ENCODE measurements at places on chromosomes 2 and 18. TPM values are rescaled to one million over a fixed set of nuclear protein-coding genes. Genes with fewer than 3 reads are reported as not detected.

DNA sequence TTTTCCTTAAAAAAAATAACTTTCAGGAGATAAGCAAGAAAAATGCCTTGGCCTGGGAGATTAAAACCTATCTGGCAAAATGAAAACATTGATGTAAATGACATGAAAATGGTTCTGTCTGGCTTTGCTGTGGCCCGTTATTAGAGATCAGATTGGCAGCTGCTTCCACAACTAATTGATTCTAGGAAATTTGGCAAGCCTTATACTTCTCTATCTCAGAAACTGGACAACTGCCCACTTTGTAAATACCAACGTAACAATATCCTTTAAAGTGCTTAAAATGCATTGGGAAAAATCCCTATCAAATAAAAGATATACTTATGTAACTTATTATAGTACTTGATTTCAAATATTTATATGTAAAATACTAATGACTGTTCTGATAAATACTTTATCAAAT is 14.2 kb upstream of the SKA1 start:
- DNase-seq, result peak; percentile 18

DNA sequence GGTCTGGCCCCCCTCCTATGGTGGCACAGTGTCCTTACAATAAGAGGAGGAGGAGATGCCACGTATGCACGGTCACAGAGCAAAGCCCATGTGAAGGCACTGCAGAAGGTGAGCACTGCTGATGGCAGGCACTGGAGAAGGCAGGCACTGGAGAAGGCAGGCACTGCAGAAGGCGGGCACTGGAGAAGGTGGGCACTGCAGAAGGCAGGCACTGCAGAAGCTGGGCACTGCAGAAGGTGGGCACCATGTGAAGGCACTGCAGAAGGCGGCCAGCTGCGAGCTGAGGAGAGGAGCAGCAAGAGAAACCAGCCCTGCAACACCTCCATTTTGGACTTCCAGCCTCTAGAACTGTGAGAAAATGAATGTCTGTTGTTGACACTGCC is 46.3 kb downstream of the MEX3C start:
- no peak for DNase-seq

DNA sequence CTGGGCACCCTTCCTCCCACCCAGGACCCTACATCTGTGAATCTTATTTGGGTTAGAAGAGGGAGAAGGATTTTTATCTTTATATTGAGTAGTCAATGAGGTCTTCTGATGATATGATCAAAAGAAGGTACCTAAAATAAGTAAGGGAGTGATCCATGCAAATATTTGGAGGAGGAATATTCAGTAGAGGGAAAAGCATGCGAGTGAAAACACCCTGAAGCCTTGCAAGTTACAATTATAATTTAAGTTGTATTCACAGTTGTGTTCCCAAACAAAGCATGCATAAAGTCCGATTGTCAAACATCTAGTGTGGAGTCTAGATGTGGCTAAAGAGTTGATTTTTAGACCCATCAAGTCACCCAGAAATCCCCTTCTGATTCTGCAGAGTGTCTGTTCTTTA is 530.2 kb upstream of the ZEB2 start:
- no peak for DNase-seq

- DNase-seq, result no peak
Measured at GRCh38 chr2:205701509-205701908, 19.2 kb downstream of the NRP2 start.

The HAAO gene
- 14.8 TPM for total RNA-seq

The GREB1L gene
- total RNA-seq, result 7.2 TPM

- no peak for DNase-seq
Measured at GRCh38 chr2:205051417-205051816, 506.1 kb downstream of the PARD3B start.

DNA sequence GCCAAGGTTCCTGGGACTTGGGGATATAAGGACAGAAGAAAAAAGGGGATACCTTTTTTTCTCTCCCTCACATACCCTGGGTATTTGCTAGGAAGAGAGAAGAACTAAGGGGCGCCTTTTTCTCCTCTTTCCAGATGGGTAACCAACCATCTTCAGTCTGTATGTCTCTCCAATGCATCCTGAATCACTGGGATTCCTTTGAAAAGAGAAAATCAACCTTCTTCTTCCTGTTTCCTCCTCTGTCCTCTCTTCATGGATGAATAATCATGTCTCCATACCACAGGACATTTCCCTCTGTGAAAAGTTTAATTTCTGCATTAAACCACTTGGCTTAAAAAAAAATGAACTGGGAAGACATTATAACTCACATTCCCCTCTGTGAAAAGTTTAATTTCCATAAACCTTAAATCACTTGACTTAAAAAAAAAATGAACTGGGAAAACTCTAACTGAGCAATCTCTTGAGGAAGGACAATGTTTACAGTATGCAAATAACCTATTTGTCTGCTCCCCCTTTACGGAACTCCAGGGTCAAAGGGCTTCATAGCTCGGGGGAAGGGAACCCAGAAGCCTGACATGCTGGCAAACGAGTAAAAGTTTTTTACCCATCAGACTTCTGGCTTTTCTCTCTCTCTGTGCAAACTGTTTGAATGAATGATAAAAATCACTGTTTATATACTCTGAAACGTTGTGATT is 56.7 kb upstream of the FAM98A start:
- DNase-seq, result no peak

DNA sequence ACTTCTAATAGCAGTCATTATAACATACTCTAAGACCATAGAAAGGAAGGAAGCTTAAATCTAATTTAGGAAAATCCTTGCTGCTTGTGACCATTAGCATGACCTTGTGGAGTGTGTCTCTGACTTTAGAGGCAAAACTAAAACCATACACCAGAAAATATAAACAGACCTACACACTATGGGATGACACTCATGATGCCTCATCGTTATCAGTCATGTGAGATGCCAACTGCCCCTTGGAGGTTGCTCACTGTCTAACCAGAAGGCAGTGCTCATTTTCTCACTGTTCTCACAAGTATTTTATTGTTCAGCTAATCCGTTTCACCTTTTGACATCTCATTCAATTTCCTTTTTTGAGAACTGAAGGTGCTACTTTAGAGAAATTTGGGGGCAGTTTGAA is 376.9 kb downstream of the RND3 start:
- no peak for DNase-seq

The PLCD4 gene
- total RNA-seq, result 41.8 TPM

GRCh38 chr2:38075507-38076151 is at the start of gene CYP1B1:
Gene CYP1B1 (minus strand): TSS chr2:38076151. CDS start chr2:38075388, 763 bp downstream.
- no peak for DNase-seq

DNA sequence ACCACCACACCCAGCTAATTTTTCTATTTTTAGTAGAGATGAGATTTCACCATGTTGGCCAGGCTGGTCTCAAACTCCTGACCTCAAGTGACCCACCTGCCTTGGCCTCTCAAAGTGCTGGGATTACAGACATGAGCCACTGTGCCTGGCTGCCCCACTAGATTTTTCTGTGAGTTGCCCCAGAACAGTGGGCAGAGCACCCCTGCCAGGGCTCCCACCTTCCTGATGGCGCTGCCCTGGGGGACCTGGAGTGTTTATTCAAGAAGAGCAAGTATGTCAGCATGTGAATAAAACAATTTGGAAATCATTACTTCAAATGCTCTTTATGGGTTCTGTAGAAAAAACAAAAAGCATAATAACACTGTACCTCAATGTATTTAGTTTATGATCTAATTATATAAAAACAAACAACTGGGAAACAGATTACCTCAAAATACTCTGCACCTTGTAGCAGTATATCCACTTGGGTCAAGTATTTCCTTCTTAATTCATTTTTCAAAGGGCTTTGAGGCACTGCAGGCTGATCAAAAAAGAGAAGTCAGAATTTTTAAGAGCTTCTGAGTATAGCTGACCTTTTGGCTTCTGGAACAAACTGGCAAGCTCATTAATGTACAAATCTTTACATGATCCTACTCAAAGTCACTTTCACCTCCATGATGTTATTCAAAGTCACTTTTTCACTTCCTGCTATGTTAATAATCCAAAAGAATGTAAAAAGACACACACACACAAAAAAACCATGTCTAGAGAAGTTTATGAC is 8.9 kb downstream of the HJURP start:
- no peak for DNase-seq

Data from muscle of leg (tissue), 16 donors.